ENCODE measurements at places on chromosomes 4 and X. TPM values are rescaled to one million over a fixed set of nuclear protein-coding genes. Genes with fewer than 3 reads are reported as not detected.

GRCh38 chr4:73682508-73682907 is 57.9 kb upstream of the CXCL8 start:
- DNase-seq = no peak

DNA sequence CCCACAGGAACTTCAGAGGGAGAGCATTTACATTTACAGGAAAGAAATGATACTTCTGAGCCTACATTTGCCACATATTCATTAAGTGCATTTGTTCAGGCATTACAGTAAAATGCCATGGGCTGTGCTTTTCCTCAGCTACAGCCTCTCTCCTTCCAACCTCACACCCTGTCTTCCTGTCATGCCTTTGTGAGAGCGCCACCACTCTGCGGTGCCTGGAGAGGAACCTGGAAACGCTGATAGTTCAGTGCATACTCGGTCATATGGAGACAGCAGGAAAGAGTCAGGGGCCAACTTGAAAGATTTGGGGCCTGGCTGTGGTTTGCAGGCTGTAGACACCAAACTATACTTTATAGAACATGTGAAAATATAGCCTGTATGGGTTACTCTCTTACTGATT is 40.5 kb downstream of the NFKB1 start:
- no peak for DNase-seq

GRCh38 chr4:160019936-160020335 is 917.1 kb downstream of the RAPGEF2 start:
- DNase-seq = no peak

DNA sequence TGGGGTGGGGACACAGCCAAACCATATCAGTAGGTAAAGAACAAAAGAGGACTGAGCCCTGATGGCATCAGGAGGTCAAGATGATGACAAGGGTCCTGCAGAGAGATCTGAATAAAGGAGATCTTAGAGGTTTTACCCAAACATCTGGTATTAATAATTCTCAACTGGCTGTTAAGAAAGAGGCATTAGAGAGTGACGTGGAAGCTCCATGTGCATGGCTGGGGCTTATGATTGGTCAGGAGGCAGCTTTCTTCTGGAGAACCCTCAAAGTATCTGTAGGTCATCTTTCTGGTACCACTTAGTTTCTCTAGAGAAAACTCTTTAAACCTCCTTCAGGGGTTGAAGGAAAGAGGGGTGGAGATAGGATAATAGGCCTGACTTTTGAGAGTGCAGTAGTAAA is 18.7 kb downstream of the MGST2 start:
- DNase-seq = no peak

The DGAT2L6 gene
- polyA plus RNA-seq = not detected

The SLC34A2 gene
- polyA plus RNA-seq = 3.1 TPM

The SSX3 gene
- not detected for polyA plus RNA-seq

The GPC4 gene
- 1.9 TPM for polyA plus RNA-seq

The RXFP1 gene
- polyA plus RNA-seq = not detected
